ENCODE measurements at places on chromosomes 16 and 17.
A peak's percentile ranks its signal among the peaks of the same experiment; 100 is the strongest.

DNA sequence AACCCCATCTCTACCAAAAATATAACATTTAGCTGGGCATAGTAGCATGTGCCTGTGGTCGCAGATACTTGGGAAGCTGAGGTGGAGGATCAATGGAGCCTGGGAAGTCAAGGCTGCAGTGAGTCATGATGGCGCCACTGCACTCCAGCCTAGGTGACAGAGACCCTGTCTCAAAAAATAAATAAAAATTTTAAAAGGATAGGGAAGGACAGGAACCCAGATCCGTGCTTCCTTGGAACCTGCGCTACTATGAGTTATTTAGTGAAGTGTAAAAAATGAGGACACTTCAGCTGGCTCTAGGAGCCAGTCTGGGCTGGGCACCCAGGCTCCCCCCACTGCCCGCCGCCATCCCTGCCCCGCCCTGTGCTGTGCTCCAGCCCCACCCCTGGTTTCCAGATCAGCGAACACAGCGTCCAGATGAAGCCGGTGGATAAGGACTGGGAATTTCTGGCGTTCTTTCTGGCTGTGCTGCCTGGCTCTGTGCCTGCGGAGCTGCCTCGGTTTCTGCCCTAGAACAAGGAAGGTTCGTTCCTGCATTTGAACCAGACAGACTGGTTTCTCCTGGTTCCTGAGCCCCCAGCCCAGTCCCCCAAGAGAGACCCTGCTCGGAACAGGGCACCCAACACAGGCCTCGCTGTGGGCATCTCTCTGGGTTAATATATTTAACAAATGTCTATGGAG is 18.5 kb downstream of the PLLP start:
- DNase-seq, result no peak

DNA sequence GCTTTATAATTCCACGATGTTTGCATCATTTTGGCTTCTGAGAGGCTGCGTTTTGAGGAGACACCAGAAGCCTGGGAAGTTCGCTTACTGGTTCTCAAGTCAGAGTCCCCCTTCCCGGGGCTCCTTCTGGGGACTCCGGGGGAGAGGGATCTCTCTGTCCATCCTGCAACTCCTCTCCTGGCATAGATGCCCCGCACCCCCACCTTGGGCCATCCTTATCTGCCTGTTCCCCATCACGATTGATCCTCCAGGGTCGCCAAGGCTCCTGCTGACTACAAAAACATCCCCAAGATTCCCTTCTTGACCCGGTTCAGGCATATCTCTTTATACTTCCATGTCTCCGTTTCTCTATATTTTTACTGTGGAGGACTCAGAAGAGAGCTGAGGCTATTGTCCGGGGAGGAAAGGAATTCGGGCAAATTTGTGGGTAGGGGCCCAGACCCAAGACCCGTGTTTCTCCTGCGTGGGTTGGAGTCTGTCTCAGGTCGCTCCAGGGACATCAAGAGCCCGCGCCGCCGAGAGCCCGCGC is 18.4 kb upstream of the HOXB13 start:
- no peak for DNase-seq

- peak; percentile 33 for DNase-seq
Observed at GRCh38 chr17:8806926-8807550, 7.9 kb upstream of the MFSD6L start.

GRCh38 chr17:63822537-63822936 is 4.7 kb upstream of the PSMC5 start:
- no peak for DNase-seq

DNA sequence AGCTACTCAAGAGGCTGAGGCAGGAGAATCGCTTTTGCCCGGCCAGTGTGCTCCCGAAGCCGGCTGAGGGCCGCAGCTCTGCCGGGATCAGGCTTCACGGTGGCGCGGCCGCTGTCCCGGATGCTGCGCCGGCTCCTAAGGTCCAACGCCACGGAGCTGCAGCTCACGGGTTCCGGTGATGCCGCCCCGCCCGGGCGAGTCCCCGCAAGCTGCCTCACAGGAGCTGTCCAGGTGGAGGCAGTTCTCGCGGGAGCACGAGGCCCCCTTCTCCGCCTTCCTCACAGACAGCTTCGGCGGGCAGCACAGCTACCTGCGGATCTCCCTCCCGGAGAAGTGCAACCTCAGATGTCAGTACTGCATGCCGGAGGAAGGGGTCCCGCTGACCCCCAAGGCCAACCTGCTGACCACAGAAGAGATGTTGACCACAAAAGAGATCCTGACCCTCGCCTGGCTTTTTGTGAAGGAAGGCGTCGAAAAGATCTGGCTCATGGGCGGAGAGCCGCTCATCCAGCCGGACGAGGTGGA is 111.4 kb upstream of the SIAH1 start:
- DNase-seq, result no peak

GRCh38 chr16:88468275-88469129 is 15.4 kb downstream of the ZFPM1 start:
- peak; percentile 41 for DNase-seq

DNA sequence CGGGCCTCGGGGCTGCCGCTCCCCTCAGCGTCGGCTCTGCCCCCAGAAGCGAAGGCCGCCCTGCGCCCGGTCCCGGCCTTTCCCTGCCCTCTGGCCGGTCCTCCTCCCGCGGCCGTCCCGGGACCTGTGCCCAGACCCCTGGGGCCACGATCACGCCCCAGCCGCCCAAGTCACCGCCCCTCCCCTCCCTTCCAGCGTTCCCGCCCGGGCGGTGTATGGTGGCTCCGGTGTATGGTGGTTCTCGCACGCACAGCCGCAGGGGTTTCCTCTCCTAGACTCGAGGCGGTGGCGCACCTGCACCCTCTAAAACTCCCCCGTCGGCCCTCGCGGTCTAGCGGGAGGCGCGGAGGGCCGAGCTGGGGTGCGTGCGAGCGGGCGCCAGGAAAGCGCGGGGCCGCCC is 10.0 kb downstream of the TIGD7 start:
- no peak for DNase-seq

DNA sequence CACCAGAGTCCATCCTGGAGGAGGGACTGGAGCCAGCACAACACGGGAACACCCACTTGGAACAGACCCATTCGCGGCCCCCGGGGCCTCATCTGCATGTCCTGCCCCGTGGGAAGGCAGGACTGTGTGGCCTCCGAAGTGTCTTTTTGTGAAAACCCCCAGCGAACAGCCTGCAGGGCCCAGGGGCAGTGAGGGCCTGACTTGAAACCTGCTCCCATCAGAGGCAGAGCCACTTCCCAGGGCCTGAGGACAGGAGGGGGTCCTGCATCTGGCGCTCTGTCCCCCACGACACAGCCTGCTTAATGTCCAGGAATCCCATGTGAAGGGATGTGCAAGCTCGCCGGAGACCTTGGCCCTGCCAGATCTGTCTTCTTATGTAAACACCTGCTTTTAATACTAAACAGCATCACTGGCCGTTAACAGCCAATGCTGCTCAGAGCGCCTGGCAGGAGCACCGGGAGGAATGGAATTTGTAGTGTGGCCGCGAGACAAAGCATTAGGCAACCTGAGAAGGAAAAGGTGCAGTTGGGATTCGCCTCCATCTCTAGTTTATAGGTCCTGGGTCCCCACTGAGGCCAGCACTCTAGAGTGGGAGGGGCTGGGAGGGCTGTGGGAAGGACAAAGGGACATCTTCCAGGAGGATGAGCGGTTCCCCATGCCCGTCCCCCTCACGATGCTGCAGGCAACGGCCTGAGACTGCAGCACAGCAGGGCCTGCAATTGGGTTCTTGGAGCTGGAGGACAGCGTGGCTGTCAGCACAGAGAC is 9.6 kb upstream of the EVPL start:
- no peak for DNase-seq

GRCh38 chr16:72427783-72428331 is 255.9 kb upstream of the PMFBP1 start:
- no peak for DNase-seq

- no peak for DNase-seq
Observed at GRCh38 chr16:30996324-30996984, 11.4 kb downstream of the HSD3B7 start.

GRCh38 chr17:39715375-39716072 is 14.8 kb downstream of the MIEN1 start:
- no peak for DNase-seq

Data from CD4-positive, alpha-beta T cell treated with Interleukin-12 subunit alpha and Interleukin-12 subunit beta, for 1 hour (primary cell).